Daoy (cell line): ENCODE measurements at places on chromosomes 2 and 18. TPM values are rescaled to one million over a fixed set of nuclear protein-coding genes. Genes with fewer than 3 reads are reported as not detected.

DNA sequence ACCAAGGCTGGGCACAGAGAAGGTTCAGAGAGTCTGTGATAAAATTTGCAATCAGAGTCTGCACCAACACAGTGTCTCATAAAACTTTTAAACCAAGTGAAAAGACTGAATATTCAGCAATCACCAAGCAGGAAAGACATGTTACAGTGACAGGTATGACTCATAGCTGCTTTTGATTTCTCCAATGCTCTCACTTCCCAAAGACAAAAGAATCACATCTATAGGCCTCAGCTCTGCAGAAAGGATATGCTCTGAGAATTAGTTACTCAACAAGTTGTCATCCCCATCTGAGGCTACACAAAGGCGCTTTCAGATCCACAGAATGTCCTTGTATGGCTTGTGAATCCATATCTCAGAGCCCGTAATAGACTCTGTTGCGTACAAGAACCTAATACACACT, 92.5 kb downstream of the KCNF1 start:
- peak; percentile 24 for DNase-seq

GRCh38 chr2:119414894-119415293, 16.8 kb upstream of the TMEM37 start:
- DNase-seq: no peak

DNA sequence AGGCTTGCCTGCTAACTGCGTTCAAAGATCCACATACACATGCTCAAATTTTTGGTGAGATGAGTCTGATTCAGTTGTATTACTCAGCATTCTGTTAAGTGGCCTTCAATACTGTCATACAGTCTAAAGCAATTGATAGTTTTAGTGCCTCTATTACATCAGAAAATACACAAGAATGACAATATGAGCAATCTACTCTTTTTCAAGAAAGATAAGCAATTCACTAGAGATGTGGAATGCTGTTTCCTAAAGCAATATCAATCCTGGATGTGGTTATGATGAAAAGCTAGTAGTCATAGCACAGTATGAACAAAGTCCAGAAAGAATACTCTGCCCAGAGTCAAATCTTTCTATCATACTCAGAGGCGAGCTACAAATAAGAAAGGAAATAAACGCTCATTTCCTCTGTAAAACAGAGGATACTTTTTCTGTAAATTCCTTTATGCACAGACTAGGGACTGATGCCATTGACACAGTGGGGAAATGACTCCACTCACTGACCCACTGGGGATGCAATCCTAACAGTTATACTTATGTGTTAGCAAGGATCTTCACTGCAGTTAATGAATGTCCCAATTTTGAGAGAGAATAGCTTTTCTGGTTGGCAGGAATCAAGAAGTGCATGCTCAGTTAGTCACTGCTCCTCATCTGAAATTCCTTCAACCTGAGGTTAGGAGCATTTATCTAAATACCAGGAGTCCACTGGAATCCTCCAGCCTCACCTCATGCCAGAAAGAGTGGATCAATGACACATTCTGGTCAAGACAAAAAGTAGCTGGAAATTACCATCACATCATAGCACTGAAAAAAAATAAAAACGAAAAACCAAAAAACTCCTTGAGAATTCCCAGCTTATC, 83.3 kb downstream of the PDE11A start:
- peak; percentile 4 for DNase-seq

GRCh38 chr2:23589220-23589647, 204.3 kb downstream of the KLHL29 start:
- DNase-seq: no peak

DNA sequence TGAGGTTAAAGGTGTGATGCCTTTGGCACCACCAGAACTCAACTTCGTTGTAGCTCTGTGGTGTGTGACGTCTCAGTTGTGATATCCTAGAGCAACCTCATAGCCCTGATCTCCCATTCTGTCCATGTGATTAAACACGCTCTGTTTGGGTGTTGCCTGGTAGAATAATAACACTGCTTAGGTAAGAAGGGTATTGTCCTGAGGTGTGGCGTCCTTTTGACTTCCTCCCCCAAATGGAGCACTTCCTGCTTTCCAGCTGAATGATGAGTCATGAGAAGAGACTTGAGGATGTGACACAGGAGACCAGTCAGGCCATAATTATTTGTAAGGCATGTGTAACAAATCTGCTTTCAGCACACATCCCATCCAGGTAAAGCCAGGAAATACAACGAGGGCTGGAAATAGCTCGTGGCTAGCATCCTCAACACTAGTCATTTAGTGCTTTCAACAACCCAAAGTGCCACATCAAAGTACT, 100.7 kb downstream of the RAPGEF4 start:
- peak; percentile 82 for DNase-seq

- no peak for DNase-seq
Observed at GRCh38 chr18:48771641-48772375, 179.0 kb downstream of the SMAD7 start.

DNA sequence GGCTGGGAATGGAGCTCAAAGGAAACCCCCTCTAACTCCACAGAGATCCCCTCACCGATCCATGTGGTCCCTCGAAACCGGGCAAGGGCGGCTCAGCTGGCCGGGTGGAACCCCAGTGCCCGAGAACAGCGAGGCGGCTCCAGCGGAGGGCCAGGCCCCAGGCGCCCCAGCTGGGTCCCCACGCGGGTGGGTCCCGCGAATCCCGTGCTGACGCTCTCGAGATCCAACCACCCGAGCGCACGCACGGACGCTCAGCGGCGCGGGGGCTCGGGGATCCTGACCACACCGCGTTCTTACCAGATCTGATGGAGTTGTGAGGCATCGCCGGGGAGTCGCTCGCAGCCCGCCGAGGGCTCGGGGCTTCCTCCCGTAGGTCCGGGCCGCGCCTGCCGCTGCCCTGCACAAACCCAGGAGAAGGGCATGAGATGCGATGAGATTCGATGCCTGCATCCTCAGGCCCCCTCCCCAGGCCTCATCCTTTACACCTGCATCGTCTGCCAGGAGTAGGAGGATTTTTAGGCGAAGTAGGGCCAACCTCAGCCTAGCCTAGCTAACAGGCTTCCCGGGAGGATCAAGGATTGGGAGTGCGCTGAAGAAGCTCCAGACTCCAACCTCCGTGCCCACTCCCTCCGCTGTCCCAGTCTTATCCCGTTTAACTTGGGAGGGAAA, 514 bp downstream of the PAX8 start:
- DNase-seq: no peak

Gene GPR39
- total RNA-seq: 5.5 and 8.1 TPM in 2 replicates
